NCI-H460 (cell line): ENCODE measurements at places on chromosomes 4 and X.

GRCh38 chr4:118398226-118399090 is 45.7 kb upstream of the PRSS12 start:
- DNase-seq, result no peak

- no peak for DNase-seq
Measured at GRCh38 chr4:146458594-146458993, 63.1 kb downstream of the SLC10A7 start.

GRCh38 chr4:76578002-76578560 is 143.1 kb downstream of the SHROOM3 start:
- DNase-seq, result no peak

GRCh38 chrX:13401724-13402123 is 81.9 kb upstream of the ATXN3L start:
- DNase-seq, result no peak

DNA sequence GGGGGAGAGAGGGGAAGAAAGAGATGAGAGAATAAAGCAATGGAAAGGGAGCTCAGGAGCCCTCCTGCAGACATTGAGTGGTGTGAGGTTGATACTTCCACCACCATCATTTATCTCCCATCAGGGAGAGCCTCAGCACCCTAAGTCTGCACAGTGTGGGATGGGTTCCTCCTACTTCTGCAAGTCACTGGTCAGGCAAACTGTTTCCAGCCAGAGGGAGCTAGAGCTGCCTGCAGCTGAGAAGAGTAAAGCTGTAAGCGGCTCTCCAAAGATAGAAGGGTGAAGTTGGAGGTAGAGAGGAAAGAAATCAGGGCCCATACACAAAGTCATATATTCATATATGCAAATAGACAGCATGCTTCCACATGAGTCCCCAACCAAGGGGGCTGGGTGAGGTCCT is 21.9 kb upstream of the ZNF81 start:
- no peak for DNase-seq
